ENCODE measurements at places on chromosomes 2 and 18.

DNA sequence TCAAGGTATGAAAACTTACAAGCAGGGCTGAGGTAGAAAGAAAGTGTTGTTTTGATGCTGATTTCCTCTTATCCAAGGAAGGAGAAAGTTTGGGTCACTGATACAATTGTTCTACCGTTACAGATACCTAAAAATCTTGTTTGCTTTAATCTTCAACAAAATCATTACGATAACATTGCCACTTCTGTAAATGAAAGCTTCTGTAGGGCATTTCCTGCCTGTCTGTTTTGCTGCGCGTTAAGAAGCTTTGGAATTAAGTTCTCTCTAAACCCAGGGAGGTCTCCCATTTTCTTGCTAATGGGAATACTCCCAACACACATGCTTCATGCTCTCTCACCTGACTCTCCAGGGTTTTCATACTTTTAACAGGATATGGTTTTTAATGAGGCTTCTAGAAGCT lies 258.5 kb downstream of the PTGR3 start:
- DNase-seq = no peak

- DNase-seq = no peak
Observed at GRCh38 chr18:59481436-59481835, 122.4 kb upstream of the LMAN1 start.

GRCh38 chr2:31324016-31324633 lies 90.2 kb downstream of the EHD3 start:
- no peak for DNase-seq

DNA sequence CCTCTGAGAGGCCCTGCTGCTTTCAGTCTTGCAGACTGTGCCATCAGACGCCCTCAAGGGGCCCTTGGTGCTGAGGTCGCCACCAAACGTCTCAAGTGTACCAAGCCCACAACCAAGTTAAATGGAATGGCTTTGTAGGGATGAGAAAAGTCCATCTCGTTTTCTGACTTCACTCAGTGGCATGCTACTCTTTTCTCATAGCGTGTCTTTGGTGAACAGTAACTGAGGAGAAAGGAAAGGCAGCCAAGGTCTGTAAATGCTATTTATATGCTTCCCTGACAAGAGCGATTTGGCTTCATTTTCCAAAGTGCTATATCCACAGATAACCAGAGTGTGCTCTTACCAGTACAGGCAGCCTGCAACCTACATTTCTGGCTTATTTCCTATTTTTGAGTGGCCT lies 123.0 kb downstream of the MTX2 start:
- no peak for DNase-seq

DNA sequence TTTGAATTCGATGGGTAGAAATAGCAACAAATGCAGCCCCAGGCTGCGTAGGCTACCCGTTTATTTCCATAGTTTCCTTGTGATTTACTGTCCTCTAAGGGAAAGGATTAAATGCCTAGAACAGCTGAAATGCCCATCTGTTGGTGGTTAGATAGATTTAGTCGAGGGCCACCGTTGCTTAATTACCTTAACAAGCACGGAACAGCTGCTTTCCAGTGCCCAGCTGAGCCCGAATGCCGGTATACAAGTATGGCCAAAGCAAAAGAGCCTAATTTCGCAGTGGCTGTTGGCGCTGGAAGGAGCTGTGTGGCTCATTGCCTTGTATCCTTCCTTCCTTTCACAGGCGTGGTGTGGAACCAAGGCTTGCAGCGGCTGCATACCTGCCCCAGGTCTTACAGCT lies 109.1 kb downstream of the CABLES1 start:
- DNase-seq = no peak

DNA sequence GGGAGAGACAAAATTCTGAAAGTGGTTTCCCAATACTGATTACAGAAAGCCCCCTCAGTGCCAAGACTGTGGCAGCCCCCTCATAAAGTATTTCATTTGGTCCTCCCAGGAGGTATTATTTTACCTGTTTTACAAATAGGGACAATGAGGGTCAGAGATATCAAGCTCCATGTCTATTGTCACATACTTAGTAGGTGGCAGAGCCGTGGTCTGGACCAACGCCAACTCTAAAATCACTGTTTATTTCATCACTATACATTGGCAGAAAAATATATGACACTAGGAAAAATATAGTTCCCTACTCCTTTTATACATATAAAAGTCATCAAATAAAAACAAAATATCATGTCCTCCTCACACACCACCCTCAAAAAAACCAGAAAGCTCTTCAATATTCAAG lies 68.6 kb downstream of the DHRS9 start:
- DNase-seq = no peak

DNA sequence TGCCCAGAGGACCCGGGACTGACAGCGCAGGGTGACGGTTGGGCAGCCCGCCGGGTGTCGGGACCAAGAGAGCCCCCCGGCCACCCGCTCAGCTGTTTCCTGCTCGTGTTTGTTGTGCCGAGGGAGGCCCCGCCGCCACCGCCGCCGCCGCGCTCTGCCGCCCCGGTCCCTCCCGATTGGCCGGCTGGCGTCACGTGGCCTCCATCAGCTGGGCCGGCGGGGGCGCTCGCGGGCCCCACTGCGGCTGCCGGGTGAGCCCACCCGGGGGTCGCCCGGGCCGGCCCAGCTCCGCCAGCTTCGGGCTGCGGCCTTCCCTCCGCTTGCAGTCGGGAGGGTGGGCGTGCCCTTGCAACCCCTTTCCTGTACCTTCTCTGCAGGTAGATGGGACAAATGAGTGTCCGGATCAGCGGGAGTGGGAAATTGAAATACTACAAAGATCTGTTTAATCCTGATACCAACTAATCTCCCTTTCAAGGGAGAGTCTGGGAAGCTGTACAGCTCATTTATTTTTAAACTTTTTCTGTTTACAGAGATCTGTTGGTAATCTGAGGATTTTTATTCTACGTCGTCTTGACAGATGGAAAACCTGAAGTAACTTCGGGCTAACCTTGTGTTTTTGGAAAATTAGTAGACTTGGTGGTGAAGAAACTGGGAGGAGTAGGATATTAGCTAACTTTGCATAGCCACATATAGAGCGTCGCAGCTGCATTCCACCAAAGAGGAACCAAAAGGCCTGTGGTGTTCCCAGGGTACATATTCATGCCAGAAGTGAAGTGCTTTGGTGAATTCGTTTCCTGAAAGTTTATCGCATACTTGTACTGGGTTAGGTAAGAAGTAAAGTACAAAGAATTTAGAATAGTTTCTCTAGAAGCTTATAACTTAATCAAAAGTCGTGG lies 1.2 kb downstream of the YPEL5 start:
- peak; percentile 91 for DNase-seq

DNA sequence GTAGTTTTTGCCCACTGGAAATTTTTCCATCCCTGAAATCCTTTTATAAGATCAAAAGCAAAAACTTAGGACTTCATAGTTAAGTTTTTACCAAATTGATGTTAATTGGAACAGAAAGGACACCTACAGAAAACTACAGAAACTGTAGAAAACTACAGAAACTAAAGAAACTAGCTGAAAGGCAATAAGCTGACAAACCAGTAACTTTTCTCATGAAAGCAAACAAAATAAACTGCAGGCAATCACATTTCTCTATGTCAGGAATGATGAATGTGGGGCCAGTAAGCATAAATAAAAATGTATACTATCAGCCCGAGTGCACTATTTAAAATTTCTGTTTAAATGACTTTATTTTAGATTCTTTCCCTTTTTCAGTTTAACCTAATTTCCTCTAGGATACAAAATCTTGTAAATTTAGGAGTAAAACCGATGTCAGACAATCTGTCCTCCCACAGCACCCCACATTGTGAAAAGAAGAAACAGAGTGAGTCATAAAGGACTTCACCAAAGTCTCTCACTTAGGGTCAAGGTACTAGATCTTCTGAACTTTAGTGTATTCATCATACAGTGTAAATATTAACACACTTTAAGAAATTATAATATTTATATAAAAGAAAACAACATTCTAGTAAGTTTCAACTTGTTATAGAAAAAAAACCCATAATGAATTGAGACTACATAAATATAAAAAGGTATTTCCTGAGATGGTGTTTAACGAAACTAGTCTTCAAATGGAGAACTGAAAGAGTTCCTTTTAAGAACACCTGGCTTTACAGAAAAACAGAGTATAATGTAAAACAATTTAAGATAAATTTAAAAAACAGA lies 46.6 kb downstream of the USP40 start:
- no peak for DNase-seq

DNA sequence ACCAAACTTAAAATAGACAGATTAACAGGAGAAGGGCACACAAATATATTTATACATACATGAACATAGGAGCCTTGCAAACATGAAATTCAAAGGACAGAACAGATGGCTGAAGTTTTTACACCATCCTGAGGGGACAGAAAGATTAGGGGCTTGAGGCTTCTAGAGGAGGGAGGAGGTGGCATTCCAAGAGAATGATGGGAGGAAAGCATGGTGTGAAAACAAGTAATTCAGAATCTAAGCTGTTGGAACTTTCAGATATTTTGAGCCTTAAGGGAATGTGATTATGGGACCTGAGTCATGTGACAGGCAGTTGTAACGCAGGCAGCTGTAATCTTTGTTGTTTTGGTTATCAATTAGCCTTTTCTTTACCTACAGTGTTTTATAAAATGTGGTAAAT lies 225.2 kb upstream of the SPOPL start:
- DNase-seq = no peak

- DNase-seq = no peak
Observed at GRCh38 chr18:79779021-79779699, 18.6 kb upstream of the KCNG2 start.

DNA sequence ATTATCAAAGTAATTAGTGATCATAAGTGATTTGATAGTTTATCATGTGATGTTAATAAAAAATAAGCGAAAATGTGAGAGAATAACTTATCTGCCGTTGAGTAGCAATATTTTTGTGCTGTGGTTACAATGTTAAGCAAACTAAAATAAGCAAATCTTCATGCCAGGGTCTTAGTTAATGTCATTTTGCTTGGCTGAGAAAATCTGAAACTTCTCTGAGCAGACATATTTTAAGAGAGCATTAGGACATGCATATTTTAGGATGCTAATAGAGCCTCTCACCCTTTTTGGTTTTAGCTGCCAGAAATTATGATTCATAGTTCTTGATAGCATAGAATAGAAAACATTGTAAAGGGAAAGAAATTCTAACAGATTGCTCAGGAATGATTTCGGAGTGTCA lies 233.5 kb upstream of the ZEB2 start:
- no peak for DNase-seq

GRCh38 chr2:48605482-48606175 lies 12.0 kb upstream of the GTF2A1L start:
- no peak for DNase-seq

DNA sequence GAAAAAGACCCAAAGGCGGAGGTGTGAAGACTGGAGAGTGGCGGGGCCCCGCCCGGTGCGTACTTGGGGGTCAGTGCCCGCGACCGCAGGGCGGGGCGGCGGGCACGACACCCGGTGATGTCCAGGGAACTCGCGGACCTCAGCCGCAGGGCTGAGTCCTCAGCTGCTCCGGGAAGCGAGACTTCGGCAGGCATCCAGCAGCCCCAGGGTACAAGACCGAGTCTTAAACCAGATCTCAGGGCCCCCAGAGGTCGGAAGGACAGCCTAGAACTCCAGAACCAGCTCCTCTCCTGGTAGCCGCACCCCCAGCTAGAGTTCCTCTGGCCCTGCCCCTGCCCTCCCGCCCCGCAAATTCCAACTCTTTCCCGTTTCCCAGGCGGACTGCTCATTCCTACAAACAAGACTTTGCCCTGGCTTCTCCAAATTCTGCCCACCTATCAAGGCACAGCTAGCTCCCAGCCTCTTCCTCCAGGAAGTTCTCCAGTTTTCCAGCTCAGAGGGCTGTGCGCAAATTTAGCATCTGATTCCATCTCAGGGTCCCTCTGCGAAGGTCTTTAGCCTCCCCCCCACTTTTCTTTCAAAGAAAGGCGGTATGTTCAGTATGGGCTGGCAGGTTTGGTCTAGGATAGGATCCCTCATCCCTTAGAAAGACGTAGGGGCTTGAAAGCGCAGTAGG lies 26.0 kb upstream of the NOTO start:
- no peak for DNase-seq

- DNase-seq = peak; percentile 78
Observed at GRCh38 chr2:210224941-210225672, at the start of gene ACADL. Gene ACADL (minus strand): TSS chr2:210225447. CDS start chr2:210225263, 184 bp downstream.

DNA sequence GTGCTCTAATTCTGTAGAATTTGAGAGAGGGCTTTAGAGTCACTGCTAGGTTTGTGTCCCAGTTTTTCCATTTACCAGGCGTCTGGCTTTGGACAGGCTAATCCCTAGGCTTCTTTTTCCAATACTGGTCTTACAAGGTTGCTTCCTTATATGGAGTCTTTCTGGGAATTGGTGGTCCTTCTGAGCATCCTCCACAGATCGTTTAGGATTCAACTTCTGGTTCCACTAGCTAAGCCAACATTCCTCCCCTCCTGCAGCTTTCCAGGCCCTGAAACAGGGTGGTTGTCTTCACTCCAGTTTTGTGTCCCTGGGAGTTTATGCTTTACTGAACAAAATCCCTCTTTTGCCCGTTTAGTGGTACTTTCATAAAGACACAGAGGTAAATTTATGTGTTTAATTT lies 170.6 kb downstream of the CERS6 start:
- no peak for DNase-seq

DNA sequence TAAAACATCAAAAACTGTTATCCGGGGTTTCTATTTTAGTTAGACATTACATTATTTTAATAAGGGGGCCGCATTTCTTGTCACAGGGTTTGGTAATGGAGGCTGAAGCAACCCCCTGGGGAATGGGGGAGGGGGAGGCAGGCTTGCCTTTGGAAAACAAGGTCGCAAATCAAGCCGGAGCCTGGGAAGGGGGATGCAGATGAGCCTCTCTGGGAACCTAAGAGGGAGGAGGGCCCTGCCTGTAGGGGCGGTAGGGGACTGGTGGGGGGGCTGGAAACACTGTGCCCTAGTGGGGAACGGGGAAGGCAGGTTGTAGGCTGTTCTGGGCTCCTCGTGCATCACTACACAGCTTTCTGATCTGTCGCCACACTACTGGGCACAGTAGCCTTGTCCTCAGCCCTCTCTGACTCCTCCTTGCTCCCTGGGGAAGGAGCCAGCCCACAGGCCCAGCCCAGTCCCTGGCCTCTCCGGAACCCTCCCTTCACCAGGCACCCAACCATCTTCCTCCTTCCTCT lies 170.2 kb upstream of the SMAD2 start:
- DNase-seq = no peak

DNA sequence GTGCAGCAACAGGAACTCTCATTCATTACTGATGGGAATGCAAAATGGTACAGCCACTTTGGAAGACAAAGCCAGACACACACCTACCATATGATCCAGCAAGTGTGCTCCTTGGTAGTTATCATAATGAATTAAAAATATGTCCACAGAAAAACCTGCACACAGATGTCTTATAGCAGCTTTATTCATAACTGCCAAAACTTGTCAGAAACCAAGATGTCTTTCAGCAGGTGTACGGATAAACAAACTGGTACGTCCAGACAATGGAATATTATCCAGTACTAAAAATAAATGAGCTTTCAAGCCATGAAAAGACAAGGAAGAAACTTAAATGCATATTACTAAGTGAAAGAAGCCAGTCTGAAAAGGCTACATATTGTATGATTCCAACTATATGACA lies 50.4 kb downstream of the CHMP3 start:
- no peak for DNase-seq

DNA sequence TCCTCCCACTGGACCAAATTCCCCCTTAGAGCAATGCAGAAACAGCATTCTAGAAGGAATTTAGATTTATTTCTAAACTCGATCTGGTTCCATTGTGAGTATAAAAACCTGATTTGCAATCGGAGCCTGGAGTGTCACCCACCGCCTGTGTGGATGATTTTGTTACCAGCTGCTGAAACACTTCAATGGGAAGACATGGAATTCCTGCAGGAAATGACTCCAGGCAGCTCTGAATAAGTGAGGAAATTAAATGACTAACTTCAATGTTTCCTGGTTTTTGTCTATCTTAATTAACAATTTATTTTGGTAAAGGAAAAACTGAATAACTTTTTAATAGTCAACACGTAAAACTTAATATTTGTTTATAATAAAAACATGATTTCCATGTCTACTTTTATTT lies 19.3 kb downstream of the CTAGE1 start:
- no peak for DNase-seq

Data from Right ventricle myocardium superior (tissue), 1 donor.